ENCODE measurements at places on chromosomes 2 and 18.

DNA sequence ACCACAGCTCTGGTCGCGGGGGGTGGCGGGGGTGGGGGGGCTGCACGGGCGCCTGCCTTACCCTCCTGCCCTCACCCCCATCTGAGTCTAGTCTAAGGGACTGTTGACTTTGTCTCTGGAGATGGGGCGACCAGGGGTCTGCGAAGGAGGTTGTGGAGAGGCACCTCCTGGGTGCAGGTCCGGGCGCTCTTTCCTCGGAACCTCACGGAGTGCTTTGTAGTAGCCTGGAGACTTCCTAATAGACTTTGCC is 141.3 kb downstream of the MEIS1 start:
- peak; percentile 75 for DNase-seq

DNA sequence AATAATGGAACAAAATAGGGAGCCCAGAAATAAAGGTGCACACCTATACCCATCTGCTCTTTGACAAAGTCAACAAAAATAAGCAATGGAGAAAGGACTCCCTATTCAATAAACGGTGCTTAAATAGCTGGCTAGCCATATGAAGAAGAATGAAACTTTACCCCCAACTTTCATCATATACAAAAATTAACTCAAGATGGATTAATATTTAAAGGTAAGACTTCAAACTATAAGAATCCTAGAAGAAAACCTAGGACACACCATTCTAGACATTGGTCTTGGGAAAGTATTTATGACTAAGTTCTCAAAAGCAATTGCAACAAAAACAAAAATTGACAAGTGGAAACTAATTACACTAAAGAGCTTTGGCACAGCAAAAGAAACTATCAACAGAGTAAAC is 139.1 kb downstream of the DNAH7 start:
- DNase-seq = no peak

- peak; percentile 90 for DNase-seq
These were observed 370.8 kb downstream of the OSR1 start for GRCh38 chr2:18987592-18988073.

- no peak for DNase-seq
These were observed 2110.3 kb upstream of the CELF4 start for GRCh38 chr18:39675906-39676305.

DNA sequence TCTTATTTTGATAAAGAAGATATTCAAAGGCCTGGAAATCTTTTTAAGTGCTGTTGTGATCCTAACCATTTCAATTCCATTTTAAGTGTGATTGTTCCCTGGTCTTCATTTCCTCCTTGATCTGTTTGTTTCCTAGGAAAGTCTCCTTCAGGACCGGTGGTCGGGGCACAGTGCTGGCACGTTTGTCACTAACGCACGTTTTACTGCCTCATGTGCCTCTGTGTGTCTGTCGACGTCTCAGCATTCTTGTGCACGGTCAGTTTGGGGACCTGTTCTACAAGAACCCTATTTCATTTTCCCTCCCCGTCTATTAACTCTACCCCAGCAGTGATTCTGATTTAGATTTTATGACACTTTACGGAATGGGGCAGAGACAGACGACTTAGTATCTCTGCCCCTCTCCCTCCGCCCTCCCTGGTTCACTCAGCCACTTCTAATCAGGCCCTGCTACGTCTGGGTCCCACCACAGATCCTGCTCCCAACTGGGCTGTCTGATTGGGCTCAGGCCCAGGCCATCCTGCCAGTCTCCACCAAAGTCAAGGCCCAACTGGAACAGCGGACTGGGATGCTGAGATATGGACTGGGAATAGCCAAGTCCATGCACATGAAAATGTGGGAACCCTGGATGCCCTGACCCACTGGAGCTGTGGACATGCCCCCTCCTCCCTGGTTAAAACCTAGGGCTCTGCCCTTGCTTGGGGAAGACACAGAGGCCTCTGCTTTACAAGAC is 95.6 kb downstream of the TWIST2 start:
- peak; percentile 37 for DNase-seq

GRCh38 chr2:32632089-32632488 is 4.2 kb downstream of the TTC27 start:
- no peak for DNase-seq

GRCh38 chr18:36724591-36725001 is 104.2 kb downstream of the TPGS2 start:
- no peak for DNase-seq

GRCh38 chr2:119179202-119179601 is 20.7 kb upstream of the C1QL2 start:
- DNase-seq = no peak

DNA sequence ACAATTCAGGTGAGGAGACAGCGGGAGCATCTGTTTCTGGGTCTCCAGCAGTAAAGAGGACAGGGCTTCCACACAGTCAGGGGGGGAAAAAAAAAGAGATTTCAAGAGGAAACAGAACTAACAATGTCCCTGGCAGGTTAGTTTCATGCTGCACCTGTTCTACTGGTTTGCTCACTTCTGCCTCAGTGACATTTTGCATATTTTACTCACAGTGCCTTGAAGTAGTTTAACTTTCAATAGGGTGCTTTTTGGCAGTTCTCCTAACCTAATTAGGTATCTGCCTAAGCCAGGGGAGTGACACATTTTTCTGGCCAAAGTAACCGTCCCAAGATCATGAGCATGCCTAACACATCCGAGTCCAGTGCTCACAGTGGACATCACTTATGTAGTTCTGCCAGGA is 109.0 kb upstream of the ALK start:
- no peak for DNase-seq

- peak; percentile 77 for DNase-seq
These were observed 160.7 kb upstream of the NT5C1B start for GRCh38 chr2:18749912-18750526.

DNA sequence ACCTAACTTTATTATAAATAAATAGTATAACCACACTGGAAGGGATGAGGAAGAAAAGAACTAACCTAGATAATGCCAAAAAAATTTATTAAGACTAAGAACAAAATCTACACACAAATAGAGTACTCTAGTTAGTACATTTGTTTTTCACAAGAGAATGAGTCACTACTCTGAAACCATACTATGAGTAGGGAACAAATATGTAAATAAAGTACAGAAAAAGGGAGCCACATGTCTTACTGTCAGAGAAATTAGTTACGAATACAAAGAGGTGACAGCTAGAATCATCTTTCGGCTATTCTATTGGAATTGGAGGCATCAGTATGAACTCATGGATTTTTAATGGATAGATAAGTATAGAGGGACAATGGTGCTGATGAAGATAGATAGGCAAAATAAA is 150.5 kb downstream of the COPS8 start:
- DNase-seq = no peak

DNA sequence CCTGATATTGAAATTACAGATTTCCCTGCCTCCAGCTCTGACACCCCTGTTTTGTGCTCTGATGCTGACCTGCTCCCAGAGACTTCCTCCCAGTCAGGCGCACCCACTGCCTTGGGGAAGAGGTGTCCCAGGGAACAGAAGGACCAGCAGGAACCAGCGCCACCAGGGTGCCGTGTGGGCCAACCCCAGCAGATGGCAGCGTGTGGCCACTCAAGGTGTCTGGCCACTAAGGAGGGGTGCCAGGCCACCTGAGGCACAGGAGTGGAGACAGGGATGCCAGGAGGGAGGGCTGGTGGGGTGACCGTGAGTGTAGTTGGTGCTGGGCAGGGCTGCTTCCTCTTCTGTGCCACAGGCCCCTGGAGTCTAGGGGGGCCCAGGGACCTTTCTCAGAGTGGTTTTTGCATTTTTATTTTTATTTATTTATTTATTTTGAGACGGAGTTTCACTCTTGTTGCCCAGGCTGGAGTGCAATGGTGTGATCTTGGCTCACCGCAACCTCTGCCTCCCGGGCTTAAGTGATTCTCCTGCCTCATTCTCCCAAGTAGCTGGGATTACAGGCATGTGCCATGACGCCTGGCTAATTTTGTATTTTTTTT is 56.0 kb downstream of the TEX44 start:
- peak; percentile 83 for DNase-seq

DNA sequence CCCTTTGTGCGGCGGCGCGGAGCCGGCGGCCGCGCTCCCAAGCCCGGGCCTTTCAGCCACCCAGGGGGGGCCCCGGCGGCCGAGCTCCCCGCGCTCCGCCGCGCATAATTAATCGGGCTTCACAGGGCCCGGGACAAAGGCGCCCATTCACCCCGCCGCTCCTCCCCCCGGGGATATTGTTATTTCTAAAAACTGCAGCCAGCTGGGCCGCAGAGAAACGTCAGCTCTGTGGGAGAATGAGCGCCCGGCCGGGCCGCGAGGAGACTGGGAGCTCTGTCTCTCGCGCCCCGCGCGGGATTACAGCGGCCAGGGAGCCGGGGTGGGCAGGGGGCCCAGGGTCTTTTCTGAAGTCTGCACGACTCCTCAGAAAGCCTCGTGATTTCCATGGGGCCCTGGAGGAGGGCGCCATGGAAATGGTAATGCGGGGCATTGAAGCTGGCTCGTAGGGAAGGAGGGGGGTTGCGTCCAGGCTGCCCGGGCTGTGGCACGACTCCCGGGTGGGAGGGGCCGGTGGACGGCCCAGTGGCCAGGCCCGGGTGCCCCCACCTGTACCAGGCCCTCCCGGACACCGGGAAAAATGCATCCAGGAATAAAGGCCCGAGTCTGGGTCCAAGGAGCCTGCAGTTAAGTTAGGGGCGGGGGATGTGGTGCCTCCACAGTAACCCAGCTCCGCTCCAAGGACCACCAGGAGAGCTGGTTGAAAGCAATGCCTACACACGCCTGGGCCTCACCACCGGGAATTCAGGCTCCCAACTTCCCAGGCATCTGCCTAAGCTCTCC is 125.3 kb downstream of the ZFP36L2 start:
- peak; percentile 84 for DNase-seq

DNA sequence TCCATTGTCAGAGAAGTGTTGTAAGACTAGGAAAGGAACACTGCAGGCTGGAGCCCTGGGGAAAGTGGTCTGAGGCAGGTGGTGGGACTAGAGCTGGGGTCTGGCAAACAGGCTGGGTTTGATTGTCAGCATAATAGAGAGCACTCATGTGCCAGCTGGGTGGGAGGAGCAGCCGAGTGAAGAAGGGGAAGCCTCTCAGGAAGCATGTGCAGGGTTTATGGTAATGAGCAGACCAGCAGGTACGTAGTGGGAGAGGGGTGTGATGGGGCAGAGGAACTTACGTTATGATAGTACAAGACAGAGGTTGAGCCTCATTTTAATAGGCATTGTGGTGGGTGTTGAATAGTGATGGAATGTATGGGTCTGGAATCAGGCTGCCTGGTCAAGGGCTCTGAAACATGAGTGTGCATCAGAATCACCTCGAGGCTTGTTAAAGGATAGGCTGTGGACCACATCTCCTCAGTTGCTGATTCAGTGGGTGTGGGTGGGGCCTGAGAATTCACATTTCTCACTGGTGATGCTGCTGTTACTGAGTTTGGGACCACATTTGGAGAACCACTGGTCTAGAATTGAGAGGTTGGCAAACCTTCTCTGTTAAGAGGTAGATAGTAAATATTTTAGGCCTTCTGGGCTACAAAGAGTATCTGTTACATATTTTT is 1.7 kb upstream of the MGAT5 start:
- no peak for DNase-seq

DNA sequence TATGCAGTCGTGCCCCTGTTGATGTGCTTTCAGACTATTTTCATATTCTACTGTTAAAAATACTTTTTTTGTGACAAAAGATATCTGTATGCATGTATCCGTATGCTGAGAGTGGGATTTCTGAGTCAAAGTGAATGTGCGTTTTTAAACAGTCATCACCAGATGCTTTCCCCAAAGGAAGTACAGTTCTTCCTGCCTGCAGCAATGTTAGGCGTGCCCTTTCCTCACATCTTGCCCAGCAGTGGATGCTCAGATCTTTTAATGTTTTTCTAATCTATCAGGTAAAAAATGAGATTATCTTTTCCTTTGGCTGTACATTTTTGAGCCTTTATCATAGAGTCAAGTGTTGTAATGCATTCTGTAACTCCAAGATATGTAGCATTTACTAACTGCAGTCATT is 111.7 kb downstream of the PTPRM start:
- DNase-seq = no peak

- no peak for DNase-seq
These were observed 7.9 kb downstream of the SF3B1 start for GRCh38 chr2:197426723-197427603.

GRCh38 chr2:200494048-200494447 is 15.8 kb downstream of the KCTD18 start:
- no peak for DNase-seq

DNA sequence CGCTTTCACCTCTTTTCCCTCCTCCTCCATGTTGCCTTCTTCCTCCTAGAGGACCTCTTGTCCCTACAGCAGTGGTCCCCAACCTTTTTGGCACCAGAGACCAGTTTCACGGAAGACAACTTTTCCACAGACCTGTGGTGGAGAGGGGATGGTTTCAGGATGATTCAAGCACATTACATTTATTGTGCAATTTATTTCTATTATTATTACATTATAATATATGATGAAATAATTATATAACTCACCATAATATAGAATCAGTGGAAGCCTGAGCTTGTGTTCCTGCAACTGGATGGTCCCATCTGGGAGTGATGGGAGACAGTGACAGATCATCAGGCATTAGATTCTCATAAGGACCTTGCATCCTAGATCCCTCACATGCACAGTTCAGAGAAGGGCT is 152.2 kb upstream of the NCKAP5 start:
- DNase-seq = no peak

DNA sequence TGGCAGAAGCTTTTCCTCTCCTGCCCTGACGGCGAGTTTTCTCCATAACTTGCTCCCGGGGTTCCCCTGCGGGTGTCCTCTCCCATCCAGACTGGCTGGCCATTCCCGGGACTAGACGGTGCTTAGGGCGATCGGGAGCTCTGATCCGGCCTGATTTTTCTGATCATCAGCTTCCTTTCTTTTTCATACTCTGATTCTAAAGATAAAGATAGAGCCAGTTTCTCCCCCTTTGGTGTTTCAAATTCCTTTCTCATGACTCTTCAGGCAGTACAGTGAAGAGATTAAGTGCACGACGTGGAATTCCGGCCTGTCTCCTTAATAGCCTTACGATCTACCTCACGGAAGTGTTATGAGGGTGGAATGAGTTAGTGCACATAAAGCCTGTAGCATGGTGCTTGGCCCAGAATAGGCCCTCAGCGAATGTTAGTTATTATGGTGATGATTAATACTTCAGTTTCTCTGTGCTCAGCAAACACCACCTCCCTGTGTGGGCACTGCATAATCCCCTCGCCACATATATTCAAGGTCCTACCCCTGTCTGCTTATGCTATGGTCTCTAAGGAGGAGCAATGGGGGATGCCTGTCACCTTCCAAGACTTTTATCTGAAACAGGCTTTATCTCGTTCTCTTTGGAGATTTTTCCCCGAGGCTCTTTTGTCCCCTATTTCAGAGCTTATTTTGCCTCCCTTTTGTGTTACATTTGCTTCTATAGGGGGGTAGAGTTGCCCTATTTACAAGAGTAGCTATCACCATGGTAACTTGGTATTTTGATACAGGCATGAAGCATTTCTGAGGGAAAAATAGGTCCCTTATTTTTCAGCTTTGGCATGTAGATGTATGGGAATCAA is 254.8 kb downstream of the CDH2 start:
- DNase-seq = no peak

GRCh38 chr2:6999211-6999877 is 82.1 kb downstream of the RNF144A start:
- DNase-seq = no peak

GRCh38 chr2:468648-469336 is 180.9 kb upstream of the ALKAL2 start:
- DNase-seq = no peak
